ENCODE measurements at places on chromosomes 3 and 15.

DNA sequence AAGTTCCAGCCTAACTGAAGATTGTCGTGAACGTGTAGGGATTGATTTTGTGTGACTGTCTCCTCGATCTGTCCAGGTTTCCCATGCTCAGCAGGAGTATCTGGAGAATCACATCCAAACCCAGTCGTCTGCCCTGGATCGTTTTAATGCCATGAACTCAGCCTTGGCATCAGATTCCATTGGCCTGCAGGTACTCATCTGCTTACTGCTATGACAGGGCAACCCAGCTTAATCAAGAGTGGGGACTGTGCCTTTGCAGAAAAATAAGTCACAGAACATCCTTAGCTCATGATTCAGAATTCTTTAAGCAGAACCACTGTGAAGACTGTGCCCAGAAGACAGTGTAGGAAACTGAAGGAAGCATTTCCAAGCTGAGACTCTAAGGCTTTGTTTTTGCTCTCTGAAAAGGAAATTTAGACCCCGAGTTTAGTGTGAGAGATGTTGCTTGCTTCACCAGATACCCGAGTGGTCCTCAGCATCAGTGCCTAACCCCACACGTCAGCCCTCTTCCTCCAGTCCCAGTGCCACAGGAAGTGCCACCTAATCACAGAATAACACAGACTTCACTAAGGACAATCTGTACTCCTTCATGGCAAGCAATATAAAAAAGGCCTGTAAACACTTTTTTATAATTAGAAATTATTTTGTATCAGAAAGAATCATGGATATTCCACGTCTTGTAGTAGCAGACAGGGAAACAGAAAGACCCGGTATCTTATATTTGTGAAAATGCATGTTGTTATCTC, 34.2 kb downstream of the MYZAP start:
- DNase-seq, result no peak

DNA sequence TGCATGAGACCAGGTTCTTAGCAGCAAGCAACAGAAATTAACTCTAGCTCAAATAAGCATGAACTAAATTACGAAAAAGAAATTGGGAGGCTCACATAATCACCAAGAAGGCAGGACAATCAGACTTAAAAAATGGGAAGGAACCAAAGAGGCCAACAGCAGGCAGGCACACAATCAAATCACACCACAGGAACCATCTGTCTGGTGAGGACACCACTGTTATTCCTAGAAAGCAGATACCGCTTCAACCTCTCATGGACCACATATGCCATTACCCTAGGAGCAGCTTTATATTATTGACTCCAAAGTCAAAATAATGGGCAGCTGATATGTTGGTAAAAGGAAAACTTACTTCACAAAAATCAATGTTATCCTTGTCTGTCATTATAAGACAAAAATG, 51.6 kb downstream of the SUCLG2 start:
- DNase-seq, result no peak

GRCh38 chr3:188664795-188665194, 507.0 kb upstream of the TPRG1 start:
- peak; percentile 60 for DNase-seq

DNA sequence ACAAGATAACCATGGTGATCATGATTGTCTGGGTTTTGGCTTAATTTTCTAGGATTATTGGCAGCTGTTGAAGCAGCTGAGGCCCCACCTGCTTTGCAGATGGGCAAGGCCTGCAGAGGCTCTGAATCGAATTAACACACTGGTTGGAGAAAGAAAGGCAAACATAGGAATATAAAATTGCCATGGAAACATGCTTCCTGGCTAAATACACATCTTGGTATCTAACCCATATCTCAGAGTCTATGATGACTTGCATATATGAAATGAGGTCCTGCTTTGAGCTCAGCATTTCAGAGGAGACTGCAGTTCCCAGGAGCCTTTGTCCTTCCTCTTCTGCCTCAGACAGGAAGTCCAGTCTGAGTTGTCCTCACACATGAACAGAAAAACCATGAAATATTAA, 24.3 kb upstream of the SV2B start:
- DNase-seq, result no peak

DNA sequence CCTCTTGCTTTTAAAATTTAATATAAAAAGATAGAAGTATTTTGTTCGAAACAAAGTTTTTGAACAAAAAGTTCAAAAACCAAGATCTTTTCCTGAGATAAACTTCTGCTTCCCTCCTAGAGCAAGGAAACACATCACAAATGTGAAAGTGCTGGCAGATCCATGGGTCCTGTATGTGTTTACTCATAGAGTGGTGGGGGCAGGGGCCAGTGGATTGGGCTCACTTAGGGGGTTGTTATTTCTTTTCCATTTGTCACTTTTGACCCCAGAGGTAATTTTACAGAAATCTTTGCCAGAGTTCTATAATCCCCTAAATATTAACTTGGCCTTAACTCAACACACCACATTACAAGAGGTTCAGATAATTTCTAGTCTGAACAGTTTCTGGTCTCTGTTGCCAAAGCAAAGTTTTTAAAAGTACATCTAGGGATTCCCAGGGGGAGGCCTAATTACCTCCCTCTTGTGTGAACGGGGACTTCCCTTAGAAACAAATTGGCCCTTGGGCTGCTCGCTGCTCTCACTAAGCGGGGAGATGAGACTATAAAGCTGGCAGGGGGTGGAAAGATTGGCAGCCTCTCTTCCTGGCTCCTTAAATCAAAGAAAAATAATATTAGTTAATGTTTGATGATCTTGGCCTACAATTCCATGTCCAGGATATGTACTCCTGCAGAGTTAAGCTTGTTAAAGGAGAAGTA, 66.8 kb upstream of the PTX3 start:
- no peak for DNase-seq

GRCh38 chr15:67945951-67946700, 106.3 kb upstream of the RNU6-1 start:
- DNase-seq, result peak; percentile 78

DNA sequence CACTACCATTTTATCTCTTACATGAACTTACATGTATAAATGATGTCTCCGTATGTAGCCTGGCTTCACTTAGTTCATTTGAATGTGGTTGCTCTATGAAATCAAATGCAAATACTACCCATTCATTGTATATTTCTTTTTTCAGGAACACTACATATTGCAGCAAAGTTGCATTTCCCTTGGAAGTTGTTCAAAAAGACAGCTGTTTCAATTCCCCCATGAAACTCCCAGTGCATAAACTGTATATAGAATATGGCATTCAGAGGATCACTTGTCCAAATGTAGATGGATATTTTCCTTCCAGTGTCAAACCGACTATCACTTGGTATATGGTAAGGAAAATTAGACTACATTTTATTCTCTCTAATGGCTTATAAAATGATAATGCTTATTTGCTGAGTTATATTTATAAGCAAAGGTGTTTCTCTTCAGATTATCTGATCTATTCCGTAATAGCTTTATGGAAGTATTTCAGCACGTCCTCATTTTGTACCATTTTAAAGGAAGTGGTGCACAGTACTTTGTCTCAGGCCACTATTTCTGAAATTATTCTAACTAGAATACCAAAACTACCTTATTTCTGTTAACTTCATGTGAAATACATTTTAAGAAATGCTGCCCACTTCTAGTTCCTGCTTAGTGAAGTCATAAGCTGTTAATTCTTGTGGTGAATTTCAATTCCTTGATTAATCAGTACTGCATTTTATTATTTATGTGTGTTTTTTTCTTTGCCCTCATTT, 95.1 kb downstream of the IL1RAP start:
- no peak for DNase-seq

DNA sequence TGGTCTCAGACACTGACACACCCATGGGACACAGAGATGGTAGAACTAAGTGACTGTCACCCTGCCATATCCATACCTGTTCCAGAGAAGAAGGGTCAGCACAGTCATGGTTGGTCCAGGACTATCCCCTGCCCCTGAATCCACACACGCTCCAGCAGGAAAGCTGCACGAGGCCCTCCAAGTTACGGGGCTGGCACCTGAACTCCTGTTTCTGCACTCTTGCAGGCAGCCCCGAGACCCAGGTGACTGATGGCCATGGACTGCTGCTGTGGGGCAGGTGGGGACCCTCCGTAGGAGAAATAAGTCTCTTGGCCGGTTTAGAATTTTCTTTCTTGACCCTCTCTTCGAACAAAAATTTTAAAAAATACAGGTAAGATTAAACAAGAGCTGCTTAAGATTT, 30.6 kb downstream of the CHDH start:
- no peak for DNase-seq

GRCh38 chr3:170910542-170910941, 2.1 kb upstream of the EIF5A2 start:
- peak; percentile 53 for DNase-seq

DNA sequence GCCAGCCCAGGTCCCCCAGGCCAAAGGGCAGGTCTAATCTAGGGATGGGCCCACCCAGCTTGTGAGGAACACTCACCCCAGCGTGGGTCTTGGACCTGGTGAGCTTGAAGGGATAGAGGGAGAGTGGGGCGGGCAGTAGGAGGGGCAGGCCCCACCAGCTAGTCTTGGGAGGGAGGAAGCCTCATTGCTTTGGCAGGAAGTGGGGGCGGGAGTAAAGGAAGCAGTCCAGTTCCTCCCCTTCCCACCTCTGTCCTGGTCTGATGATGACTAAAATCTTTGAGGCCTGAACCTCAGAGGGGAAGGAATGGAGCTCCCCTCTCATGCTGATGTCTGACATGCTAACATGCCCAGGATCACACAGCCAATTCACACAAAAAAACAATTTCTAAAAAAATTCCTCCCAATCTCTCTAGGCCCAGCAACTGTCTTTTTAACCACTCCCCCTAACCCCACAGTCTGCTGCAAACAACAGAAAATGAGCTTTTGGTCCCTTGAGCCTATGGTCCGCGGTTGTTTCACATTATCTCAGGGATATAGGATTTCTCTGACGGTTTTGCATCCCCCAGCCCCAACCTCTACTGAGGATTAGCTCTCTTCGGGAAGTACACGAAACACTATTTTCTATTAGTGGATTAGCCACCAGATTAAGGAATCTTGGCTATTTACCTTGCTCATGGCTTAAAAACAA, 30.7 kb upstream of the DUSP7 start:
- peak; percentile 69 for DNase-seq

GRCh38 chr3:126672741-126673140, 17.8 kb upstream of the TXNRD3 start:
- DNase-seq, result no peak

GRCh38 chr3:66068255-66068654, 29.5 kb upstream of the MAGI1 start:
- no peak for DNase-seq

DNA sequence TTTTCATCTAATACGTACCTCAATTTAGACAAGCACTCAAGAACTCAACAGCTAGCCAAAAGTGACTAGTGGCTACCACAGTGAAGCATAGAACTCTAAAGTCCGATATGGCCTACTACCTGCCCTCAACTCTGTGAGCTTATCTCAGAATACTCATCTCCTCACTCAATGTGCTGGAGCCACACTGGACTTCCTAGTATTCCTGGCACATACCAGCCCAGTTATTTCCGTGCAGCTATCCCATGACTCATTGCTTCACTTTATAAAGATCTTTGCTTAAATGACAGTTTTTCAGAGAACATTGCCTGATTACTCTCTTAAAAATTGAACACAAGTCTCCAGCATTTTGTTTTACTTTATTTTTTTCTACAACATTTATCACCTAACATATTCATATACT, 524.7 kb downstream of the PYDC2 start:
- peak; percentile 62 for DNase-seq

- no peak for DNase-seq
Observed at GRCh38 chr3:169780742-169781141, 7.5 kb downstream of the MYNN start.

- DNase-seq, result no peak
Observed at GRCh38 chr15:36925653-36926426, 174.5 kb downstream of the MEIS2 start.
